Renal cortical epithelial cell (primary cell): ENCODE measurements at places on chromosomes 6 and 20.

- peak; percentile 79 for DNase-seq
Observed at GRCh38 chr6:138455746-138456400, 43.4 kb downstream of the NHSL1 start.

DNA sequence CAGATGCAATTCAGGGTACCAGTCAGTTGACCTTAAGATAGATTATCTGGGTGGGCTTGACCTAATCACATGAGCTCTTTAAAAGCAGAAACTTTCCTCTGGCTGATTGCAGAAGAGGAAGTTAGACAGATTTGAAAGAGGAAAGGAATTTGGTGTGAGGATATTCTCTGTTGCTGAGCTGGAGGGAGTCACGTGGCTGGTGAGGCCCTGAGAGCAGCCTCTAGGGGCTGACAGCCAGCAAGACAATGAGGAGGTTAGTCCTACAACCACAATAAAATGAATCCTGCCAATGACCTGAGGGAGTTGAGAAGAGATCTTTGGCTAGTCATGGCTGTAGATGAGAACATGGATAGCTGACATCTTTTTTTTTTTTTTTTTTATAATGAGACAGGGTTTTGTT lies 87.0 kb upstream of the B3GAT2 start:
- no peak for DNase-seq

- DNase-seq, result no peak
Observed at GRCh38 chr20:12573442-12573841, 435.3 kb upstream of the SPTLC3 start.

- DNase-seq, result no peak
Observed at GRCh38 chr6:118197539-118197938, 290.5 kb downstream of the SLC35F1 start.

GRCh38 chr6:18314317-18314997 lies 50.1 kb upstream of the DEK start:
- DNase-seq, result peak; percentile 84
